Uterine smooth muscle cell (primary cell): ENCODE measurements at places on chromosomes 7 and 10. TPM values are rescaled to one million over a fixed set of nuclear protein-coding genes. Genes with fewer than 3 reads are reported as not detected.

The IGFBP1 gene
- 0.11 TPM in 1 of 2 replicates, not detected in the other for total RNA-seq

The PNLIPRP2 gene
- not detected in 2 replicates for total RNA-seq

The ZNF12 gene
- 17.0 and 20.7 TPM in 2 replicates for total RNA-seq

The HYAL4 gene
- total RNA-seq: not detected in 2 replicates

The EIF3B gene
- 210 and 289 TPM in 2 replicates for total RNA-seq

The RBP3 gene
- not detected in 2 replicates for total RNA-seq
